Stimulated activated CD8-positive, alpha-beta memory T cell treated with anti-CD3 and anti-CD28 coated beads, Interleukin-7, amount 100 ng/mL, for 1 hour (primary cell): ENCODE measurements at places on chromosomes 11 and 22.

- DNase-seq: no peak
These were observed 15.2 kb downstream of the ELMOD1 start for GRCh38 chr11:107606141-107606540.

DNA sequence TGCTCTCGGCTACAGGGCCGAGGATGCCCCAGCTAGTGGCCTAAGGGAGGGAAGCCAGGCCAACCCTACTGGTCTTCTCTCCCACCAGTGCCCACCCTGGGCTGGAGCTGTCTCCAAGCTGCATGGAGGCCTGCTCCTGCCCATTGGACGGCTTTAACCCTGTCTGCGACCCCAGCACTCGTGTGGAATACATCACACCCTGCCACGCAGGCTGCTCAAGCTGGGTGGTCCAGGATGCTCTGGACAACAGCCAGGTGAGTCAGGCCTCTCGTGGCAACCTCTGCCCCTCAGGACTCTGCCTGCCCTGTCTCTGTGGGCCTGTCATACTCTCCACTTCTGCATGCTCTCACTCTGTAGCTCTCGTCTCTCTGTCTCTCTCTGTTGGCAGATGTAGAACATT is 44.1 kb upstream of the TPBGL start:
- no peak for DNase-seq

DNA sequence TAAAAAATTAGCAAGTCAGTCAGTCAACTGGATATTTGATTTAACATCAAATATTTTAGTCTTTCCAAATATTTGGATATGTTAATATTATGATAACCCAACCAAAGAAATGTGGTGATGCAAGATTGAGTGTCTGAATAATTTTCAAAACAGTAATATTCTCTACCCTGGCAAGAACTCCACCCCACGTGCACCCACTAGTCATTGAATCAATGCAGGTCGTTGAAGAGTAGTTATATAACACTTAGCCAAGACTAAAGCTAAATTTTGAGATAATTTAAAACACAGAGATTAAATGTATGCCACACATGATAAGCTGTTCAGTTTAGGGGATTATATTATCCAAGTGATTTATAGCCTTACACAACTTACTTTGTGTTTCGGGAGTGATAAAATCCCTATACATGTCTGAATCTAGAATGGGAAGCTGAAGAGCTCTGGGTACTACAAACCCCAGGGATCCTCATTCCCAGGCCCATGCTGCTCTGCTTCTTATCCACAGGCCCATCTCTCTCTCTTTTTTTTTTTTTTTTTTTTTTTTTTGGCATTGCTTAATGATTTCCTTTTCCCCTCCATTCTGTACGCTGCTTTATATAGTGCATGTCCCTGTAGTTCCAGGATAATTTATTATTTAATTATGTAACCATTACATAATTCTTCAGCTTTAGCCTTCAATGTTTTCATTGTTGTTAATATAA is 392.9 kb downstream of the NTM start:
- DNase-seq: no peak

- DNase-seq: no peak
These were observed 50.7 kb upstream of the CWF19L2 start for GRCh38 chr11:107508201-107508857.

DNA sequence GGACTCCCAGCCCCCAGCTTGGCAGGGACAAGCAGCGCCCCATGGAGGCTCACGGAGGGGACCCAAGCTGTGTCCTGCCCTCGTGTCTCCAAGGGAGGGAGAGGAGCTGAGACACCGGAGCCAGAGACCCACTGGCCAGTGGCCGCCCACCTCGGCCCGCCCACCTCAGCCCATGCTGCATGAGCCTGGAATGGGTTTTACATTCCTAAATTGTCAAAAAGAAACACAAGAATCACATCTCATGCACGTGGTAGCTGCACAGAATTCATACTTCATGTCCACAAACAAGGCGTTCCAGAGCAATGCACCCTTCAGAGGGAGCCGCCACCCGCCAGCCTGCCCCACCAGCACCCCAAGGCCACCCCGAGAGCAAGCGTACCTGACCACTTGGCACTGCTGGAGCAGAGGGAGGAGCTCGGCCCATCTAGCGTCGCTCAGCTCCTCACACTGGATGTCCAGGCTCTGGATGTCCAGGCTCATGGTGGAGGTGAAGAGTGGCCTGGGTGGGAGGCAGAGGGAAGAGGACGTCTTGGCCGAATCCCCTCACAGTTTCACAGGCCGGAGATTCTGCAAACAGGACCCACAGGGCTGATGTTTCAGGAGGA is 5.3 kb downstream of the RNH1 start:
- no peak for DNase-seq

DNA sequence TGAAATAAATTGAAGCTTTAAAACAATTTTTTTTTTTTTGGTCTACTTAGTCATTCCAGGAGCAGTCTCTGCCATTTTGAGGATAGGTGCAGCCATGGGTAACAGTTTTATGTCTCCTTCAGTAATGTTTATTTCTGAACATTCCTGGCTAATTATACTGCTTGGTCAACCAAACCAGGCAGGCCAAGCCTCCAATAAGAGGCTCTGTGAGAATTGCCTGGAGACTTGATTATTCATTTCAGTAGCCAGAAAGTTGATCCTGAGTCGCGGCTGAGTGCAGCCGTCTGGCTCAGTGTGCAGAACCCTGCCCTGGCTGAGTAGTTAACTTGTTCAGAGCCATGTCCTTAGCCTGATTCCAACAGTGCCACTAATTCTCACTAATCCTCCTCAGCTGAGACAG is 364.0 kb upstream of the FAT3 start:
- DNase-seq: no peak

DNA sequence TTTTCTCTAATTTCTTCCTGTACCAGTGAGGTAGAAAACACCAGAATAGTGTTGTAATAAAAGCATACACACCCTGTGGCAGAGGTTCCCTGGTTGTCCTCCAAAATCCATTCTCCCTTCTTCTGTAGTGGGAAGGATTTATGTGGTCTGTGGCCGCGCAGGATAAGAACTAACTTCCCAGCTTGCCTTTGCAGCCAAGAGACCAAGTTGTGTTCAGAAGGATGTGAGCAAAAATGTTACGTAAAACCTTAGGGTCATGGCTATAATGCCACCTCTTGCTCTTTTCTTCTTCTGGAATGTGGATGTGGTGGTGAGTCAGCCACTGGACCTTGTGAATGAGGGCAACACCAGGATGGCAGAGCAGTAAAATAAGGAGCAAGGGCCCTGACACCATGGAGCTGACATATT is 28.4 kb downstream of the CCDC90B start:
- DNase-seq: no peak

GRCh38 chr11:71298761-71299181 is 46.4 kb upstream of the SHANK2 start:
- no peak for DNase-seq

GRCh38 chr11:18523084-18523483 is 3.7 kb downstream of the TSG101 start:
- DNase-seq: no peak

- no peak for DNase-seq
These were observed 14.5 kb downstream of the CTNND1 start for GRCh38 chr11:57776031-57776521.

GRCh38 chr22:37259540-37260029 is 15.5 kb upstream of the RAC2 start:
- DNase-seq: no peak

DNA sequence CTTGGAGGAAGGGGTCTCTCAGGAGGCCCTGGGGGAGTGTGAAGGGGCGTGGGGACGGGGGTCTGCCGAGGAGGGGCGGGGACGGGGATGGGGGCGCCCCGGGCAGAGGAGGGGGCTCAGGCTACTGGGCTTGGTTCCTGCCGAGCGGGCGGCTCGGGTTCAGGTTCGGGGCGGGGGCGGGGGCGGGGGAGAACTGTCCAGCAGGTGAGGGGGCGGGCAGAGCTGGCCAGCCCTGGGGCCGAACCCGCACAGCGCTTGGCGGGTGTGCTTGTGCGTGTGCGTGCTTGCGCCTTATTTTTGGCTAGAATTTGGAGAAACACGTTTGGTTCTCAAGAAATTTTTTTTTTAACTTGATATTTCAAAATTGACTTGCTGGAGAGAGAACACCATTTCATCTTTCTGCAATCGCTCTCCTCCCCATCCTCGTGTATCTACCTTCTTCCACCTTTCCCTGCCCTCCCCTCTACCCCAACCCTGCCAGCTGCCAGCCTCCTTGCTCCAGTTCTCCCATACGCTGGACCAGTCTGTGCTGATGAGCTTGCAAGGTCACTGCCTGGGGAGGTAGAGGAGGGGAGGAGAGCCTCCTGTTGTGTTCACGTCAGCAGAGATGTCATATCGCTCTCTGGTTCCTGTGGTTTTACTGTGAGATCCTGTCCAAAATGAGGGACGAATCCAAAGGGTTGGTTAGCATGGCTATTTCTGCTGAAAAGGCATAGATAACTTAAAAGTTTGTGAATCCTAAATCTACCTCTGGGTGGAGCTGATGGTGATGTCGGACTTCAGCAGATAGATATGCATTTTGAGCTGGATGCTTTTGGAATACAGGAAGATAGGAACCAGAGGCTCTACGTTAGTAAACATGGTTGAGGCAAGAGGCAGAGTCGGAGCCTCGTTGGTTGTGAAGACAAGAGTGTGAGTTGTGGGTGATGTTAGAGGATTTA is 668 bp downstream of the MADD start:
- no peak for DNase-seq

DNA sequence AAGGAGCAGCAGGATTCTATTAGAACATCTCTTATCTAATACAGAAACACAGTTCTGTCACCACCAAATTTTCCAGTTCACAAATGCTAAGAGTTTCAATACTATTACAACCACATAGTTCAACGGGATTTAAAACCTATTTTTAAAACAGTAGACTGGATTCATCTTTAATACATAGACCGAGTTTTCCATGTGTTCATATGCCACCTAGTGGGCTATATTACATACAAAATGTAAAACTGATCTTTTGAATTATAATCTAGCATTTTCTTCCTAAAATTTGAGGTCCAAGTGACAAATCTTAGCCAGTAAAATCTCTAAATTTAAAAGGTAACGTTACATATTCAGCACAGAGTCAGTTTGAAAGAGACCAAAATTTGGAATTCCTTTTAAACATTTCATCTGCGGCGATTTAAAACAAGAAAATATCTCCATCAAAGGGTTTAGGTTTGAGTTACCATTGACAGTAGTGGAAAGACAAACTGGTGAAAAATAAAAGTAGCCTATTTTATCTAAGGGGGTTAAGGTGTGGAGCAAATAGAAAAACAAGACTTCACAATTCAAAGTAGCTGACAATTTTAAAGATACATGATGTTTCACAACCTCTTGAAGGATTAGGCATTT is 269.3 kb upstream of the MPPED2 start:
- DNase-seq: no peak

- no peak for DNase-seq
These were observed 8.7 kb upstream of the LAYN start for GRCh38 chr11:111531687-111532364.

- no peak for DNase-seq
These were observed 20.9 kb upstream of the UPB1 start for GRCh38 chr22:24474221-24474620.

DNA sequence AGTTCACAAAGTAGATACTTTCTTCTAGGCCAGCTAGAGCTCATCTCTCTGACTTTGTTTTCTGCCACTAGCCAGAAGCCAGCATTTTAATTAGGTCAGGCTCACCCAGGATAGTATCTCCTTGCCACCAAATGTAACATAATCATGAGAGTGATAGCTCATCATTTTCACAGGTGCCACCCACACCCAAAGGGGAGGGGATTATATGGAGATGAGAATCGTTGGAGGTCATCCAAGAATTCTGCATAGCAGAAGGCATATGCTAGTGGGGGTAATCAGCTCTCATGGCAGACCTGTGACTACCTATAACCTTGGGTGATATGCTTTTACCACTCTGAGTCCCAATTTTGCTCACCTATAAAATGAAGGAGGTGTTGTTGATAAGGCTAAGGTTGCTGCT is 523.0 kb downstream of the METTL15 start:
- DNase-seq: no peak

GRCh38 chr11:57785072-57785471 is 23.5 kb downstream of the CTNND1 start:
- no peak for DNase-seq

DNA sequence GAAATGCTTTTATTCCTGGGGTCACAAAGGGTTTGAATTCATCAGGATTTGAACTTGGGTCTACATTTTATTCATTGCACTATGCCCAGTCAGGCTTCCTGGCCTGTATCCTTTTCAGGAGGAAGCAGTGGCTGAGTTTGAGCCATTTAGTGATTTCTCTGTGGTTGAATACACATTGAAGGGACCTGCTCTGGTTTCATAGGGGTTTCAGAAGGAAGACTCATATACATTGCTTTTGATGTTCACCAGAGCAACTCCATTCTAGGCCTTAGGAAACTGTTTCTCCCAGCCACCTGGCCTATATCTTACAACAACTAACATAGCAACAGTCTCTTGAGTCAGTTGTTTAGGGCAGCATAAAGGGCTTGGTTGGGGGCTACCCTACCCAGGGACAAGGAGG is 165.7 kb downstream of the INSC start:
- no peak for DNase-seq

DNA sequence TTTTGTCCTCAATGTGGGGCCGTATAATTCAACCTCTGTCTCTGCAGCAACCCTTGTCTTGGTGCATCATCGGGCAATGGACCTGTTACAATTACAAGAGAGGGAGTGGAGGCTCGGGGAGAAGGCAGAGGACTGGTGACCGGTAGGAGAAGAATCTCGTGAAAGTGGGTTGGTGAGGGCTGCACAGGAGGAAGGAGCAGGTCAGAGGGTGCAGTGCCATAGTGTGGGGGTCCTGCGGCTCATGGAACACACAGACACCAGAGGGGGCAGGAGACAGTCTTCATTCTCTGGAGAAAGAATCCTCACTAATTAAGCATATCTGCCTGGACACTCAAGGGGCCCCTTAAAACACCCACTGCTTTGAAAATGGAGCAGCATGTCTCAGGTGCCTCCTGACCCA is 174.7 kb upstream of the B3GAT1 start:
- no peak for DNase-seq

GRCh38 chr11:17418444-17419081 is 30.1 kb upstream of the KCNJ11 start:
- no peak for DNase-seq

- no peak for DNase-seq
These were observed 13.5 kb upstream of the FADD start for GRCh38 chr11:70189622-70190021.

DNA sequence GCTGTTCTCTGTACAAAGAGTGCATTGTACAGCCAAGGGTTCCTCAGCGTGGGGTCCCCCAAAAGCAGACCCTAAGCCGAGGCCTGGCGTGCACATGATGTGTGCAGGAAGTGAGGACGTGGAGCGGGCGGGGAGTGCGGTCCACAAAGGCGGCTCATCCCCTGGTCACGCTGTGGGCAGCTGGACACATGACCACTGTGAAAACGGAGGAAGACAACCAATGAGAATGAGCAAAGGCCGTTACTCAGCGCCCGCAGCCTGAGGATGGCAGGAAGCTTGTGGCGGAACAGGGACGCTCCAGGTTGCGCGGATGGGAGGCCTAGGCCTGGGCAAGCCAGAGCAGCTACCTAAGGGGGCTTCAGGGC is 1263.7 kb downstream of the BRD1 start:
- no peak for DNase-seq

GRCh38 chr11:126890561-126890960 is 110.0 kb downstream of the KIRREL3 start:
- DNase-seq: no peak

GRCh38 chr11:131118247-131118646 is 202.0 kb upstream of the SNX19 start:
- no peak for DNase-seq
